ENCODE measurements at places on chromosomes 3 and 15.

- DNase-seq, result no peak
Measured at GRCh38 chr3:24072193-24072592, 127.1 kb downstream of the NR1D2 start.

GRCh38 chr3:50364573-50365079 is 5.3 kb upstream of the TMEM115 start:
- no peak for DNase-seq

DNA sequence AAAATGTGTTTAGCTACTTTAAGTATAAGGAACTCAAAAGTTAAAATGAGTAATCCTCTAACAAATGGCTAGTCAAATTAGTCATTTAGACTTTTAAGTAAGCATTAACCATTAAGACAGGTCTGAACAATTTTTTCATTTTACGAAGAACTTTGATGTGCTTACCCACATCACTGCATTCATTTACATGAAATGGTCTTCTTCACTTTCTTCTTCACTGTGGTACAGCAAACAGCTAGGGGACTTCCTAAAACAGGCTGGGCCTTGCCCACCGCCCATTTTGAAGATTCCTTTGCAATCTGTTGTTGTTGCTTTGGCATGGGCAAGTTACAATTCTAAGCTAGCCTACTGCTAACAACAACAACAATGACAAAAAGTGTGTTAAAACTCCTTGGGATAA is 67.4 kb downstream of the CBLB start:
- no peak for DNase-seq

DNA sequence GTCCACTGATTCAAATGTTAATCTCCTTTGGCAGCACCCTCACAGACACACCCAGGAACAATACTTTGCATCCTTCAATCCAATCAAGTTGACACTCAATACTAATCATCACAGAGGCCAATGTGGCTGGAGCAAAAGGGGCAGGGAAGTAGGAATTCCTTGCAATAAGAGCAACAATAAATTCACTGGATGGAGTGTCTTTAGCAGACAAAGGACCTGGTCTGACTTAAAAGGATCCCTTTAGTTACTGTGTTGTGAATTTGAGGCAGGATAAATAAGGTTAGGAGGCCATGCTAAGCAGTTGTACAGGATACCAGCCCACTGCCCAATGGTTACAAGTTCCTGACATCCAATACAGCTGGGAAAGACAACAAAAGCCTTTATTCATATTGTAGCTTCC is 12.3 kb upstream of the GFM1 start:
- no peak for DNase-seq

DNA sequence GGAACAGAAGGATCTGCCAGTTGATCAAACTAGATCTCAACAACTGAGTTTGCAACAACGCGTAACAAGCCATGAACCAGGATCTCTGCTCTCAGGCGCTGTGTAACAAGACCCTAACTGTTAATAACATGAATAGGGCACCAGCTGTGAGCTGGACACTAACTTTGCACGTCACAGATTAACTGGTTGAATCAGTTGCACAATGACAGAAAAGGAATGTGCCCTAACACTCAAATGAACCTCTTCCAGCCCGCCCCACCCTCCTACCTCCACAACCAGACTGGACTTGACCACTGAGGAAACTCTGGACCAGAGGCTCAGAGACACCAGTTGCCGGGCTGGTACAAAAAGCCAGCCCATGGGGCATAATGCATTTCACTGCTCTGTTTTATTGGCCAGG is 34.3 kb downstream of the MCF2L2 start:
- no peak for DNase-seq

DNA sequence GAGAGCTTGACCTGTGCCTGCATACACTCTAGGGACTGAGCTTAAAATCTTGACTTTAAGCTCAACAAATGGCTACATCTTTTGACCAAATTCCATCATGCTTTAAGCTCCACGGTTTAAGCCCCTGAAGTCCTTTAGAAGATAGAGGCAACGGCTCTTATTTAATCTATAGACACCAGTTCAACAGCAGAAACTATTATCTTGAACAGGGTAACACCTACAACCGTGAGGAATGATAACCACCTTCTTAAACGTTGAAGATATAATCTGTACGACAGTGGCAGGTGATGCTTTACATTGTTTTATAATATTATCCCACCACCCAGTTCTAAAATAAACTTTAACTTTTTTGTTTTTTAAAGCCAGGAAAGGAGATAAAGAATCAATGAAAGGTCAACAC is 1007.8 kb downstream of the FHIT start:
- DNase-seq, result no peak

- no peak for DNase-seq
Measured at GRCh38 chr3:23824699-23825444, 19.1 kb downstream of the UBE2E1 start.

DNA sequence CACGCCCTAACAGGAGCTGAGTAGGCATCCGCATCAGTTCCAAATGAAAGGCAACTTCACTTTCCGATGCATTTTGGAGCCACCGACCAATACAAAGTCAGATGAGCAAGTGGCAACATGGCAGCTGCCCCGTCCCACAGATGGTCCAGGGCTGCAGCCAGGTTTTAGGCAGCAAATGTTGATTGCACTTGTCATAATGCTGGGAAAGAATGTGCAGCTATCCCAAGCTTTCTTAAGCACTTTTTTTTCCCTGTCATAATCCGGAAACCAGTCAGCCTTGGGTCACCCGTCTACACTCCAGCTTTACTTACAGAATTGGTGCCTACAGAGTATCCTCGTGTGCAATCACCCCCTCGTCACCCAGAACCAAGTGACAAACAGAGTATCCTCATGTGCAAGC is 147.7 kb downstream of the CHSY1 start:
- no peak for DNase-seq

- peak; percentile 91 for DNase-seq
Measured at GRCh38 chr3:177597311-177598096, 400.2 kb upstream of the TBL1XR1 start.

DNA sequence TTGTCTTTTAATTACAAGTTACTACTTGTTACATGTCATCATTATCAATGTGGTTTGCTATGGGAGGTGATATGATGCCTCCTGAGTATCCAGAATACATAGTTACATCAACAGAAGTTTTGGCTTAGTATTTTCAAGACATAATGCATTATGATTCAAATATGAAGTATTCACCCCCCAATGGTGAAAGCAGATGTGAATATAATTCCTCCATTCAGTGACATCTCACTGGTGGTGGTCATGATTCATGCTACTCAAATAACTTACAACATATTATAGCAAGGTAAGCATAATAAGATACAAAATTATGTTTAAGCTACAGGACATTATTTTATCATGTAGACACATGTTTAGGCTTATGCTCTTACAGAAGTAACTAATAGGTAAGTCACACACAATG is 34.9 kb upstream of the TTBK2 start:
- DNase-seq, result no peak

DNA sequence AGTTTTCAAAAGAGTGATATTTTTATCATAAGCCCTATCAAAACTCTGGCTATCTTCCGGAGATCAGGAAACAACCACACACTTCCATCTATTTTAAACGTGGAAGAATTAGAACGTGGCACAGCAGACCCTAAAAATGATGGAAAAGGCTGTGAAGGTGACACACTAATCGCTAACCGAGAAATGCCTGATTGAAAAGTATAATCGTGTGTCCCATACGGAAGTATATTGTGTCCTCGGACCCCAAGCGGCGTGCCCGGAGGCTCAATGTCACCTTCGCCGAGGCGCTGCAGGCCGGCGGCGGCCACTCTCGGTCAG is 642 bp downstream of the COX5A start:
- DNase-seq, result peak; percentile 33

DNA sequence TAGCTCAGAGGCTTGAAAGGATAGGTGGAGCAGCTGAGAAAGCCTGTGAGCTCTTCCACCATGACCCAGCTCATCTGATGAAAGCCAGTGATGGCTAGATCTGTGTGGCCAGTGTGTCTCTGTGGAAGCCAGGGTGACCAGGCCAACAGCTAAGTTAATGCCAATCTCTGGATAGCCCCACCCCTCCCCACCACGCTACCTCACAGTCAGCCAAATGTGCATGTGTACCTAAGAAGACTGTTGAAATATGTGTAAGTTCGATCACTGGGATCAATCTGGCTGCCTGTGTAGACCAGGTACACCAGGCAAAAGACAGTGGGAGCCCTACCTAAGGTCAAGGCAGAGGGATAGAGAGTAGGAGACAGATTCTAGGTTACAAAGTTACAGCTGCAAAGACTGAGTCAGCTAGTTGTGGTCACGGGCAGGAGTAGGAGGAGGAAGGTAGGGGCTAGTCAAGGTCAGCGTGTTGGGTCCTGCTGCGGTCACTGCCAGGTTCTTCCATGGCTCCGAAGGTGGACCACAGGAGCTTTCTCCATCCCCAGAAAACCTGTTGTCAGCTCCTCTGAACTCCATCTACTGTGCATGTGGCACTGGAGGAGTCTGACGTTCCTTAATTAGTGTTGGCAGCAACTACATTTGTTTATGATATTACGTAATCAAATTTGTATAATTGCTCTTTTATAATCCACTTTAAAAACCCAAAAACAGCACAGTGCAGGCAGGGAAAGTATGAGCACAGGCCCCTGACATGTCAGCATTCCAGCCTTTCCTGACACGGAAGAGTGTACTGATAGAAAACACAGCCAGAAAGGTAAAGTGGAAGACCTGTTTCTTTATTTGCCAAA is 318.0 kb downstream of the CLSTN2 start:
- no peak for DNase-seq

- no peak for DNase-seq
Measured at GRCh38 chr3:141382571-141382970, 14.3 kb downstream of the ZBTB38 start.

DNA sequence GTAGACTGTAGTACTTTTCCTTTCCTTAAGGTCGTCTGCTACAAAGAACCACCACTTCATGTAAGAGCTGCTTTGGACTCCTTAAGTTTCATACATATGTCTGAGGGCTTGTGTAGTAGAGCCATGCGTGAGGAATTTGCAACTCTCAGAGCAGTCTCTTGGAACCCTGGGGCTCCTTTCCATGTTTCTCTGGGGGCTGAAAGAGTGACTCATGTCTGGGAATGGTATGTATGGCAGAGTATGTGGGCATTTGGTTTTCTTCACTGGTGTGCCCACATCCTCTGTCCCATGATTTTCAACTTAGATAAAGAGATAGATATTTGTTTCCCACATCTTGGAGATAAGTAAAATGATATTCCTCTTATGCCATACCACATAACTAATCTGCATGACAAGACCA is 20.6 kb upstream of the RBM5 start:
- peak; percentile 70 for DNase-seq

DNA sequence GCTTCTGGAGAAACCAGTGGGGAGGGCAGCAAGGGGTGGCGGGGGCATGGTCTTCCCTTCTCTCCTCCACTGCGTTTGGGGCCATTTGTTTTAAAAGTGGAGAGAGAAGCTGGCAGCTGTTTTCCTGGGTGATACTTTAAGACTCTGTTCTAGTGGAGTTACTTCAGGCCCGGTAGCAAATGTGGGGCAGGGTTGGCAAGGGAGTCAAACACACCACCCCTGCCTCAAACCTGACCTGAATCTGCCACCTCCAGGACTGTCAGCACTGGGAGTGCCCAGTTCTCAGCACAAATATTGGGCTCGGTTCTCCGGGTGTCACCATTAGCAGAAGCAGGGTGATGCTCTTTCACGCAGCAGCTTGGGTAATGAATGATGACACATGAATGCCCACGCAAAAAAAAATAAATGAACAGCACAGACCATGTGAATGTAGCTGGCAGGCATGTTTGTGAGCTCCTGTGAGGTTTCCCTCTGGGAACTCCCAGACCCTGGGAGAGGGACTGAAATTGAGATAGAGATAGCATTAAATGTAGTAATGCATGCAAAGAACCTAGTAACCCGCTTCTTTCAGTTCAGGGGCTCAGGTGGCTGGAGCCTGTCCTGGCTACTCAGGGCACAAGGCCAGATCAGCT is 424.0 kb downstream of the MCTP2 start:
- no peak for DNase-seq

GRCh38 chr3:185824051-185825005 is 514 bp downstream of the IGF2BP2 start:
- DNase-seq, result peak; percentile 69

All from astrocyte of the hippocampus (primary cell).